ENCODE measurements at places on chromosomes 11 and 22.

DNA sequence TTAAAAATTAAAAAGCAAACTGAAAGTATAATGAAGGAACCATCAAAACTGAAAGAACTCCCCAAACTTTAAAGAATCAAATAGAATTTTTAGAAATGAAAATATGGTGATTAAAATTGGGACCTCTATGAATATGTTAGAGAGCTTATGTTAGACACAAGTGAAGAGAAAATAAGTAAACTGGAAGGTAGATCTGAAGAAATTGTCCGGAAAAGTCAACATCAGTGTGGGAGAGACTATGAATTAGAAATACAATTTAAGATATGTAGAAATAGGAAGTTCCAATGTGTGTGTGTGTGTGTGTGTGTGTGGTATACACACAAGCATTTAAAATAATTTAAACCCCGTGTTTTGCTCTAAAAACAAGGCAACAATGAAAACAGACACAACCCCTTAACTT, 4.9 kb upstream of the OR8B4 start:
- no peak for DNase-seq

DNA sequence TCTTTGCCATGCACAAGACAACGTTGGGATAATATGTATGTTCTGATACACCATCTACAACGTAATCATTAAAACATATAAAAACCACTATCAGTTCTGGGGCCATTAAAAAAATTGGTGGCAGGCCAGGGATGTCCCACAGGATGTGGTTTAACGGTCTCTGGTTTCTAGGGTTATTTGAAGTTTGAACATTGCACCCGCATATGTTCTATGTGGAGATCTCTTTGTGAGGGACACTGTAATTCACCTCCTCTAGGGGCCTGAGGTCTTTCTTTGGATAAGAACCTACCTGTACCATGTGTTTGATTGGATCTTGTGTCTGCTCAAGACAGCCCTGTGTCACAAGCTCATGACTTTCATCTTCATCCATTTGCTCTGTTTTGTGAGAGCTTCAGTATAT, 73.2 kb downstream of the GGTLC2 start:
- no peak for DNase-seq

GRCh38 chr11:103079833-103080232, 12.1 kb downstream of the DCUN1D5 start:
- DNase-seq: no peak

DNA sequence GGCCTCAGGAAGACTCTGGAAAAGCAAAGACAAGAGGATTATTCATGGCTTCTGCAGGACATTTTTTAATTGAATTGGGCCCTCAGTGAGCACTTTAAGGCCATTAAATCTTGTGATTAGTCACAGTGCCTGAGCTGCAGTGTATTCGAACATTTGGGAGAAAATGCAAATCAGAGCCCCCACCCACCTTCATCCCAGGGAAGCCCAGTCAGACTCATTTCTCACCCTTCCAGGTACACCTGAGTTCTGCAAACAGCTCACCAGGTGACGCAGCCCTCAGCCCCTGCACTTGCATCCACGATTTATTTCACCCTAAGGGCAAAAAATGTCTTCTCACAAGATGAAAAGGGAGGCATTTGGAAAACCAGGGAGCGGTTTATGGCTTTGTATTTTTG, 128.7 kb downstream of the MPPED1 start:
- DNase-seq: no peak

DNA sequence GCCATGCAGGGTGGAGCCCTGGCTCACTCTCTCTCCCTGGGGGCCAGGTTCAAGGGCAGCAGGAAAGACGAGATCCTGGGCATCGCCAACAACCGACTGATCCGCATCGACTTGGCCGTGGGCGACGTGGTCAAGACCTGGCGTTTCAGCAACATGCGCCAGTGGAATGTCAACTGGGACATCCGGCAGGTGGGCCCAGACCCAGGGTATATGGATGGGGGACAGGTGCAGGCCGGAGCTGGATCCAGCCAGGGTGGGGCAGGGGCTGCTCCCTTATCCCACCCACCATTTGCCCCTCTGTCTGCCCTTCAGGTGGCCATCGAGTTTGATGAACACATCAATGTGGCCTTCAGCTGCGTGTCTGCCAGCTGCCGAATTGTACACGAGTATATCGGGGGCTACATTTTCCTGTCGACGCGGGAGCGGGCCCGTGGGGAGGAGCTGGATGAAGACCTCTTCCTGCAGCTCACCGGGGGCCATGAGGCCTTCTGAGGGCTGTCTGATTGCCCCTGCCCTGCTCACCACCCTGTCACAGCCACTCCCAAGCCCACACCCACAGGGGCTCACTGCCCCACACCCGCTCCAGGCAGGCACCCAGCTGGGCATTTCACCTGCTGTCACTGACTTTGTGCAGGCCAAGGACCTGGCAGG, 2.9 kb downstream of the TRPT1 start:
- no peak for DNase-seq

GRCh38 chr22:48781868-48782267, 1045.8 kb downstream of the BRD1 start:
- no peak for DNase-seq

- DNase-seq: no peak
Observed at GRCh38 chr22:40653361-40653760, 16.8 kb upstream of the MRTFA start.

DNA sequence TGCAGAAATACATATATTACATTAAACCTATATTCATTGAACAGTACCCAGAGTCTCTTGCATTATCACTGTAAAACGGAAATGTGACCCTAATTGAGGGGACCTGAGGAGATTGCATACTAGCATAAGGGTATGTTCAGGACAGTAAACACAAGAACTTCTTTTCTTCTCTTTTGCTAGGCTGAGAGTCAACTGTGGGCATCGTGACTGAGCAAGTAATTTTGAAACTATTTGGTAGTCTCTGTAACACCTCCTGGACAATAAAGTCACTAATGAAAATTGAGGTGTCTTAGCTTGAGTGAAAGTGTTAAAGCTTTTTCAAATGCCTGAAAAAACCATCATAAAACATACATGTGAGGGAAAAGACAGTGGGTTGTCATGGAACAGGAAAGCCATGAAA, 90.9 kb downstream of the PDHX start:
- no peak for DNase-seq

- no peak for DNase-seq
Observed at GRCh38 chr22:38448945-38449745, 5.9 kb downstream of the KCNJ4 start.

DNA sequence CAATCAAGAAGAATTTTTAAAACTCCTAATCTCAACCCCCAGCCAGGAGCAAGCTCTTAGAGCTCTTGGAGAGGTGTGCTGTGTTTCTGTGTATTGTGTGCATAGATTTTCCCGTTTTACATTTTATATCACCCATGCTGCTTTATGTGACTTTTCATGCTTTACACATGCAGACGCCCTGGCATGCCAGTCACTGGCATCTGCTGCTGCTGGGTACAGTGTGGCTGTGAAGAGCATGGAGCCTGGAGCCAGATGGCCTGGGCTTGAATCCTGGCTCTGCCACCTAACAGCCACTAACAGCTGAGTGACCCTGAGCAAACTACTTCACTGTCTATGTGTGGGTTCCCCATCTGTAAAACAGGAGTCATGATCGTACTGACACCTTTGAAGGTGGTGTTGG, 23.1 kb downstream of the POLR3H start:
- DNase-seq: no peak

GRCh38 chr11:14644226-14645014, 816 bp downstream of the PDE3B start:
- DNase-seq: peak; percentile 60
